ENCODE measurements at places on chromosomes 12 and 14. TPM values are rescaled to one million over a fixed set of nuclear protein-coding genes. Genes with fewer than 3 reads are reported as not detected.

DNA sequence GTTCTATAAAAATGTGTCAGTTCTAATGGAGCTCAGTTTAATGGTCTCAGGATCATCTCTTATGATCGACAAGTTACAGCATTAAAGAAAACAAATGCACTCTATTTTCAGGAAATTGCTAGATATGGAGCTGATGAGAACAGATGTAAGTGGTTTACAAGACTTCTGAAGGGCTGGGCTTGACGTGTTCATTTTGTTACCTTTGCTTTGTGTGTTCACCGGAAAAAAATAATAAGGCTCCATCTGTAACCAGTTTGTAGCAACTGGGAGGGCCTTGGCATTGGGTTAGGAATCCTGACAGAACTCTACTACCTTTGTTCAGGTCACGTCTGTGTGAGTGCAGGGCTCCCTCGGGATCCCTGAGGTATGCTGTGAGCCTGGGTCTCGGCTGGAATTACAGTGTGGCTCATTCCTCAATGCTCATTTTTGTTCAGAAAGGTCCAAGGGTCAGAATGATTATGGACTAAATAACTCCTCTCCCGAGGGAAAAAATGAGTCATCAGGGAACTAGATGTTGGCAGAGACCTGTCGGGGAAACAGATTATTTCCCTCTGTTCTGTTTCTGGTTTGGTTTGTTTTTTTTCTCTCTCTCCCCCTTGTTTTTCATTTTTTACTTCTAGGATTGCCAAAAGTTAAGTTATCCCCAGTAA lies 158.0 kb downstream of the SLC5A8 start:
- DNase-seq: peak; percentile 47

GRCh38 chr12:21690704-21691368 lies 33.2 kb upstream of the LDHB start:
- no peak for DNase-seq

DNA sequence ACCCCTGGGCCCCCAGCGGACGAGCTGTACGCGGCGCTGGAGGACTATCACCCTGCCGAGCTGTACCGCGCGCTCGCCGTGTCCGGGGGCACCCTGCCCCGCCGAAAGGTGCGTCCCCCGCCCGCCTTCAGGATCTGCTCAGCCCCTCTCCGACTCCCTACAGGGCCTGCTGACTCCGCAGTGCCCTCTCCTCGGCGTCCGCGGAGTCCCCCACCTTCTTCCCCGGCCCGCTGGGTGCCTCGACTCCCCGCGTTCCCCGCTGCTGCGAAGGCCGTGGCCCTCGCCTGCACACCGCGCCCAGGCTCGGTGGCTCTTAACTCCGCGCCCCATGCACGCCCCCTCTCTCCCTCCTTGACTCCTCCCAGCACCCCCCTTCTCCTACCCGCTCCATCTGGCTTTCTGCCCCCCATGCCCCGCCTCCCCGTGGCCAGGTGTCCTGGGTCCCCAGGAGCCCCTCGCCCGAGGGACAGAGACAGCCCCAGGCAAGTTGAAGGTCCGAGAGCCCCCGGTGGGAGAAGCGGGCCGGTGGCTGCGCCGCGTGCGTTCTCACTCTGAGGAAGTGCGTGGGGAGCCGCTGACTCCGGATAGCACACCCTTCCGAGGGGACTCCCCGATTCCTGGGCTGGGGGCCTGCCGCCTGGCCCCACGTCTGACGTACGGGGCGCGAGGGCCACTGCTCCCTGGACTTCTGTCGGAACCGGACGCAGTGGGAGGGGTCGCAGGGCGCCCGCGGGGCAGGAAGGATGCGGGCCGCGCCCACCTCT lies 594 bp downstream of the TAMALIN start:
- DNase-seq: no peak

DNA sequence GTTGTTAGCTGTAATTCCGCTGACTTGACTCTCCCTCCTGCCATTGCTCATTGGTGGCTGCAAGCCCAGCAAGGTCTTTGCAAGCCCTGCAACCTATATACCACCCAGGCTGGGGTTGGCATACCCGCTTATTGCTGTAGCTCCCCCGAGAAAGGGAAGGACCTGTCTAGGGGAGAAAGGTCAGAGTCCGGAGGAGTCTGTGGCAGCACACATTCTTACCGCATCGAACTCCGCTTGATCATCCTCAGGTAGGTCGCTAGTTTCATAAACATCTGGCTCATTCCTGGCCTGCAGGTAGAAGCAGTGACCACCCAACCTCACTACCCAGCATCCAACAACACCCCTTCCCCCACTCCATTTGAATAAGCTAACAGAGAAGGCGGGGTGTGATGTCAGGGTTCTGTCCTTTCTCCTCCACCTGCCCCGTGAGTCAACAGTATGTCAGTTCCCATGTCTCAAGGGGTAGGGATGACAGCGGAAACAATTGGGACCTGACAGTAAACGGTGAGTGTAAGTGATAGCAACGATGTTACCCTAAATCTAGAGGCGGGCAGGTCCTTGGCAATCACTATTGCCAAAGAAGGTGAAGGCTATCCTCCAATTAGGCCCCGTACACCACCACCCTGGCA lies 1.1 kb downstream of the DCTN2 start:
- DNase-seq: no peak

- no peak for DNase-seq
These were observed 125.0 kb upstream of the ETV6 start for GRCh38 chr12:11524446-11524845.

The OVCH1 gene
- not detected for total RNA-seq

- peak; percentile 30 for DNase-seq
These were observed 1.2 kb downstream of the CDK2AP1 start for GRCh38 chr12:123270214-123271000.

DNA sequence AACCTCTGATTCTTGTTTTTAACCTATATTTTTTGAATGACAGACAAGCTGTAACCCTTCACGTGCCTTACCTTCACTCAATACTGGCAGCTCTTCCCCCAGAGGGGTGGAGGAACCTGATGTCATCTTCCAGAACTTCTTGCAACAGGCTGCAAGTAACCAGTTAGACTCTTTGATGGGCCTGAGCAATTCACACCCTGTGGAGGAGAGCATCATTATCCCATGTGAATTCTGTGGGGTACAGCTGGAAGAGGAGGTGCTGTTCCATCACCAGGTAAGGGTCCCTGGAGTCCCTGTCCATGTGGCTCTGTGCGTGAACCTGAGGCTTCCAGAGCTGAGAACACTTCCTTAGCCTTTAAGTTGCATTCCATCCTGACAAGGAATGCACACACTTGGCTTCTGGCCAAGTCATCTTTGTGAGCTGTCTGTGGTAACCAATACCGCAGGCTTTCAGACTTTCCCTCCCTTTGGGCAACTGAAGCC lies 22.7 kb downstream of the TRAFD1 start:
- DNase-seq: peak; percentile 23

DNA sequence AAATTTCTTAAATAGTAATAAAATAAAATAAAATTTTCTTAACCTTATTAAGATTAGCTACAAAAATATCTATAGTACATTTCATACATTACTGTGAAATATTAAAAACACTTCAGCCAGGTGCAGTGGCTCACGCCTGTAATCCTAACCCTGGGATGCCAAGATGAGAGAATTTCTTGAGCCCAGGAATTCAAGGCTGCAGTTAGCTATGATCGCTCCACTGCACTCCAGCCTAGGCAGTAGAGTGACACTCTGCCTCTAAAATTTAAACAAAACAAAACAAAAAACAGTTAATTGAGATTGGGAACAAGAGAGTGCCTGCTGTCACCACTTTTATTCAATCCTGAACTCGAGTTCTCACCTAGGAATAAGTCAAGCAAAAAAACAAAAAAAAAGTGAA lies 95.0 kb upstream of the CPNE8 start:
- DNase-seq: no peak

- peak; percentile 20 for DNase-seq
These were observed 310.1 kb downstream of the SYT1 start for GRCh38 chr12:79174626-79175025.

DNA sequence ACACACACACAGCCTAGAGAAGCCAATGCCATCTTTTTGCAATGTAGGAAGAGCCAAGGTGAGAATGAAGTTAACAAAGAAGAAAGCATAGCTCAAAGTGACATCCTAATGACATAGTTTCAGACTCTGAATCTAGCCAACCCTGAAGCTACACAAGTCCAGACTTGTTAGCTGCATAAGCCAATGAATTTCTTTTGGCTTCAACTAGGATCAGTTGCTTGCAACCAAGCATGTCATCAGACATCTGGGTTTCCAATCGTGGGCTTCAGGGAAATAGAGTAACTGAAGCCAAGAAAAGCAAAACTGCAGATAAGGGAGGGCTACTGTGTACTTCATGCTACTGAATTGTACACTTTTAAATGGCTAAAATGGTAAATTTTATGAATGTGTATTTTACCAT lies 4.4 kb upstream of the GPHN start:
- DNase-seq: no peak

DNA sequence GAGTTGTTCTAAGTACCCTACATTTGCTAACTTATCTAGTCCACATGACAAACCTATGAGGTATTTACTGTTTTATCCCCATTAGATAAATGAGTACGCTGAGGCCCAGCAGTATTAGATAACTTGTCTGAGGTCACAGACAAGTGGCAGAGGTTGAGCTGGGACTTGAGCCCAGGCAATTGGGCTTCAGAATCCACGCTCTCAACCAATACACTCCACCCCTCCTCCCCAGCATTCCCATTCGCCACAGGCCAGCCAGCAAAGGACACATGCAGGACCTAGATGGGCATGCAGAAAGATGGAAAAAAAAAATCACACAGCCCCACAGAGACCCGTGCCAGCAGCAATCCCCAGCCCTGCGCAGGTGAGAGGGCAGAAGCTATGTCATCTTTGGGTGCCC lies 12.4 kb downstream of the HDAC7 start:
- no peak for DNase-seq

The GLT1D1 gene
- total RNA-seq: not detected

The CIDEB gene
- not detected for total RNA-seq

The OASL gene
- total RNA-seq: 231 TPM

GRCh38 chr12:132018193-132018916 lies 68.6 kb downstream of the EP400 start:
- no peak for DNase-seq

The SIX1 gene
- 6.7 TPM for total RNA-seq

- DNase-seq: no peak
These were observed at the start of gene TAS2R13 for GRCh38 chr12:10909462-10909861. Gene TAS2R13 (minus strand): TSS chr12:10909562. CDS start chr12:10909298, 264 bp downstream.

DNA sequence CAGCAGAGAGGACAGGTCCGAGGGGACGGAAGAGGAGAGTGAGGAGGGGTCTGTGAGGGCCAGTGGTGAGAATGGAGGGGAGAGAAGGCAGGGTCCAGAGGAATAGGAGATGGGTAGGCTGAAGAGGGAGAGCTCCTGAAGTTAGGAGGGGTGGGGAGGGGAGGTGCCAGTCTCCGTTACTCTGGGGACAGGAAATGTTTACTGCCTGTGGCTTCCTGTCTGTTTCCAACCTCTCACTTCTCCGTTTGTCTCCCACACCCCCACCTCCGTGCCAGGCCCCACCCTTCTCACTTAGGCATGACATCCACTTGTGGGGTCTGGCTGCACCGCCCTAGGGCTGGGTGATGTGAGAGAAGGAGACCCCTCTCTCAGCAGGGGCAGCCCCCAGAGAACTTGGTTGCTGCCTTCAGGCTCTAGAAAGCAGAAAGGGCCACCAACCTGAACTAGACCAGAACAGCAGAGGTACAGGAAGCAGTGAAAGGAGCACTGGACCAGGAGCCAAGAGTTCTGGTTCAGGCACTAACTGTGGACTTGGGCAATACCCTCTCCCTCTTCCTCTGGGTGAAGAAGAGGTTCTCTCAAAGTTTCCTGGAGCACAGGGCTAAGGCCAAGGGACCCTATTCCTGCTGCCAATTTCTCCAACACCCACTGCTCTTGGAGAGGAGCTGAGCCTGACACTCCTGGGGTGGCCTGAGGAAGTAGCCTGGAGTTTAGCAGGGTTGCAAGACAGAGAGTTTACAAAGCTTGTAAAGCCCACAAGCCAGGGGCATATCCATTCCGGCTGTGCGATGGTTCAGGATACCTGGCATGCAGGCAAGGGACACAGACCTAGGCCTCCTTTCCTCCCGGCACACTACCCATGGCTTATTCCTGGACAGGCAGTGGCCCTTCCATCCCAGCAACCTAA lies 5.5 kb downstream of the ITGA5 start:
- DNase-seq: no peak

- no peak for DNase-seq
These were observed 56.2 kb upstream of the CCT2 start for GRCh38 chr12:69529021-69529420.

DNA sequence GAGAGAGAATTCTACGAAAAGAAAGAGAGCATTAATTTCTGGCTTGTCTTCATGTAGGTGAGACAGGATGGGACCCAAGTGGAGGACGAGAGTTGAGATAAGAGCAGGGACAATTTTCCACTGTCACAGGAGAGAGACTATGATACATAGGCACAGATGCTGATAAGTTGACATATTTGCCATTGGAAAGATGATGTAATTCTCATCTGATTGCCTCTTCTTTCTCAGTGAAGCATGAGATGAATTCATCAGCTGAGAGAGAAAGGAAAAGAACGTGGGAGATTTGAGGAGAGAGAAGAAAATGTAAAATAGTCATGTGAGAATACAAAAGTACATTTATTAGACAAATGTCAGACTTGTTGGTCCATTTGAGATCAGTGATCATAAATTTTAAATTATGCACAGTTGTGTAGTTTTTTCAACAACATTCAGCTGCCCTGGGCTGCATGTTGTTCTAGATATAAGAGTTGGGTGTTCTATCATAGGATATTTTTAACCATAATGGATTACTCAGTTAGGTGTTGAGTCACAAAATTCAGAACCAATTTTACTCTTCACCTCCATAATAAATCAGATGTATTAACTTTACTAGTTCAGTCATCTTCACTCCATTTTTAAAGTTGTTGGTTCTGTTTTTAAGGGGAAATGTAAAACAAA lies 222.9 kb downstream of the DPY19L2 start:
- no peak for DNase-seq

GRCh38 chr12:77667101-77667500 lies 163.6 kb upstream of the NAV3 start:
- DNase-seq: no peak

The FOXA1 gene
- 131 TPM for total RNA-seq

DNA sequence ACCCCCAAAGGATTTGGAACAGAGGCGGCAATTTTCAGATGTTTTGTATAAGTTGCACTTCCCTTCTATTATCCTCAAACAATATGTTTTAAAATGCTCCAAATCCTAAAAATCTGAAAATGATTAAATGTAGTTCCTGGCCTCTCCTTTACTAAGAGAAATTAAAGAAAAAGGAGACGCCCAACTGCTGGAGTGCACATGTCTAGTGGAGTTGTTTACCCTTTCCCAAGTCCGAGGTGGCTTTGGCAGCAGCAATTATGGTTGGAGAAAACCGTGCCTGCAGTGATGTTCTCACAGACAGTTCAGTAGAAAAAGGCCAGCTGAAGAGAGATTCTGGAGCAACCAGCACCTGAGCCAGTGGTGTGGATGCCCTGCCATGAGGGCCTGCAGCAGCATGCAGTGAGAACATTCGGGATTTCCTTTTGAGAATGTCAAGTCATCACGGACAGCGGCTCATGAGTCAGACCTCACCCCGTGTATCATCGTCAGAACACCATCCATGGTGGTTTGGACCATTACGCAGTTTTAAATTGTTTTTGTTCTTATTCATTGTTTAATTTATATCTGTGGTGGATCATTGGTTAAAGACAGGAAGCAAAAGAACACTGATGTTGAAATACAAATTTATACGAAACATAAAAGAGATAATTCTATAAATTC lies 179.0 kb upstream of the KRR1 start:
- DNase-seq: no peak
